ENCODE measurements at places on chromosomes 4 and X.

- DNase-seq: no peak
Measured at GRCh38 chr4:30801876-30802275, 81.7 kb downstream of the PCDH7 start.

- DNase-seq: peak; percentile 76
Measured at GRCh38 chr4:5050520-5051277, 581 bp upstream of the STK32B start.

DNA sequence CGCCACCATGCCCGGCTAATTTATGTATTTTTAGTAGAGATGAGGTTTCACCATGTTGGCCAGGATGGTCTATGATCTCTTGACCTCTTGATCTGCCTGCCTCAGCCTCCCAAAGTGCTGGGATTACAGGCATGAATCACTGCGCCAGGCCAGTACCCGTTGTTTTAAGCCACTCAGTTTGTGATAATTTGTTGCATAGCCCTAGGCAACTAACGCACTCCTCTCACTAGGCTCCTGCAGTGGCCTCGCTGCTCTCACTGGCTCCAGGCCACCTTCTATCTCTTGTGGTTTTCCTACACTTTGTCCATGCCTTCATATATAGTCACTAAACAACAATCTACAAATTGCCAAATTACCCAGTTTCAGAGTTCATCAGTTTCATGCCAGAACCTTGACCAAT is 58.1 kb downstream of the DCHS2 start:
- no peak for DNase-seq

- DNase-seq: no peak
Measured at GRCh38 chr4:43903456-43903855, 545.2 kb downstream of the KCTD8 start.

GRCh38 chr4:111650674-111651086 is 494.6 kb upstream of the FAM241A start:
- DNase-seq: no peak
